ENCODE measurements at places on chromosomes 13 and 19.

DNA sequence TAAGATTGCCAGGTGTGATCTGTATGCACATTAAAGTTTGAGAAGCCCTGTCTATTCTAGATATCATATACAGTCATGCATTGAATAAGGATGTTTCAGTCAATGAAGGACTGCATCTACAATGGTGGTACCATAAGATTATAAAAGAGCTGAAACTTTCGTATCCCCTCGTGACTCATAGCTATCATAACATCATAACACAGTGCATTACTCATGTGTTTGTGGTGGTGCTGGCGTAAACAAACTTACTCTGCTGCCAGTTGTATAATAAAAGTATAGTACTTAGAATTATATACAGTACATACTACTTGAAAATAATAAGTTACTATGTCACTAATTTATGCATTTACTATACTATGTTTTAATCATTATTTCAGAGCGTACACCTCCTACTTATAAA is 489.3 kb downstream of the GPC6 start:
- DNase-seq: no peak

GRCh38 chr19:54189145-54189734 is at the start of gene MBOAT7:
MBOAT7 (minus strand) TSS chr19:54189580; CDS start chr19:54188508, 1,072 bp downstream.
- DNase-seq: no peak

- no peak for DNase-seq
Observed at GRCh38 chr13:110034031-110034549, 247.7 kb upstream of the IRS2 start.

GRCh38 chr19:18507021-18507726 is 14.7 kb downstream of the ELL start:
- no peak for DNase-seq

GRCh38 chr19:18307271-18307681 is 15.6 kb downstream of the LSM4 start:
- no peak for DNase-seq

- DNase-seq: peak; percentile 59
Observed at GRCh38 chr19:48660852-48661710, 11.7 kb downstream of the NTN5 start.

GRCh38 chr13:81326913-81327312 is 986.0 kb upstream of the SPRY2 start:
- DNase-seq: no peak

DNA sequence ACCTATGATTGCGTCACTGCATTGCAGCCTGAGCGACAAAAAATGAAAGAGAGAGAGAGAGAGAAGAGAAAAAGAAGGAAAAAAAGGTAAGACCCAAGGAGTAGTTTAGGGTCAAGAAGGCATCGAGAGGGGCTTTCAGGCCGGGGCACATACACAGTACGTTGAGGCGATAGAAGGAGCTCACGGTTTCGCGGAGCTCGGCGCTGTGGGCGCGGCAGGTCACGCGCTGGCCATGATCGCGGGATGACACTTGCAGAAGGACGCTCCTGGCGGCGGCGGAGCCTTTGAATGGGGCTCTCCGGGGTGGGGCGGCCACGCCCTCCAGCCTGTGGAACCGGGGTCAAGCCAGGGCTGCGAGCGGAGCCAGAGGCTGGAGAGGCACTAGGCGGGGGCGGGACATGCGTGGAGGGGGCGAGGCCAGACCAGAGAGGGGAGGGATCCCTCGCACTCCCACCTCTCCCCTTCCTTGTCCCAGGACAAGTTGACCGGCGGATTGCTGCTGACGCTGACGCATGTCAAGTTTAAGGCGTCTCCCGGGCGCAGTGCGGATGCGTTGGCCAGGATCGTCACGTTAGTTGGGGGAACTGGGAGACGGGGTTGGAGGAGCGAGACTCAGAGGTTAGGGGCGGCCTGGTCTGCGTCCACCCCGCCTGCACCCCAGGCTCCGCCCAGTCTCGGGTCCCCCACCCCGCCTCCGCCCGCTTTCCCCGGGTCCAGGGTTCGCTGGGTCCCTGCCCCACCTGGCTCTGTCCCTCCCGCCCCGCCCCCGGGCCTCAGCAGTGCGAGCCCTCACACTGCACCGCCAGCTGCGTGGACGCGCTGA is 6.9 kb downstream of the NPHS1 start:
- DNase-seq: no peak

DNA sequence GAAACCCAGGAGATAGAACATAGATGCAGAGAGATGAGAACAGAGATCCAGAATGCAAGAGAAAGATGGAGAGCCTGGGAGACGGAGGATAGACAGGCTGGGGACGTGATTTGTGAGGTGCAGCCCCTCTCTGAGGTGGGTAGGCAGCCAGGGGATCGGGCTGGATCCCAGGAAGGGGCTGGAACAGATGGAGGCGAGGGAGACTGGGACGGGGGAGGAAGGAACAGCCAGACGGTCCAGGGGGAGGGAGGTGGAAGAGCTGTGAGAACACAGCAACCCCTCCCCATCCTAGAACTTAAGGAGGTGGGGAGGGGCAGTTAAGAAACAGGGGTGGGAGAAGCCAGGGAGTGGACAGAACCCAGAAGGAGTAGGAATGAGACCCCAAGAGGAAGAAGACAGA is 3.1 kb downstream of the SLC17A7 start:
- no peak for DNase-seq

DNA sequence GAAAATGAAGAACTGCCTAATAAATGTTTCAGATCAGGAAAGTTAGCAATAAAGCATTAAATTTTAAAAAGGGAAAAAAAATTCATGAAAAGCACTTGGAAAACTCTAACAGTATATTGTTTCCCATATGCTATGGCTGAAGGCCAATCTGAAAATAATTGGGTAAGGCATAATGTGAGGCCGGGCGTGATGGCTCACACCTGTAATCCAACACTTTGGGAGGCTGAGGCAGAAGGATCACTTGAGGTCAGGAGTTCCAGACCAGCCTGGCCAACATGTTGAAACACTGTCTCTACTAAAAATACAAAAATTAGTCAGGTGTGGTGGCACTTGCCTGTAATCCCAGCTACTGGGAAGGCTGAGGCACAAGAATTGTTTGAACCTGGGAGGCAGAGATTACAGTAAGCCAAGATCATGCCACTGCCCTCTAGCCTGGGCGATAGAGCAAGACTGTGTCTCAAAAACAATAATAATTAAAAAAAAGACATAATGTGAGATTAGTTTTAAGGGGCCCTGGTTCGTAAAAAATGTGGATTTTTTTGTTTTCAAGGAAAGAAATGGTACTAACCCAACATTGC is 15.2 kb downstream of the INTS6 start:
- no peak for DNase-seq

- DNase-seq: no peak
Observed at GRCh38 chr13:112995395-112996191, 26.6 kb downstream of the MCF2L start.

DNA sequence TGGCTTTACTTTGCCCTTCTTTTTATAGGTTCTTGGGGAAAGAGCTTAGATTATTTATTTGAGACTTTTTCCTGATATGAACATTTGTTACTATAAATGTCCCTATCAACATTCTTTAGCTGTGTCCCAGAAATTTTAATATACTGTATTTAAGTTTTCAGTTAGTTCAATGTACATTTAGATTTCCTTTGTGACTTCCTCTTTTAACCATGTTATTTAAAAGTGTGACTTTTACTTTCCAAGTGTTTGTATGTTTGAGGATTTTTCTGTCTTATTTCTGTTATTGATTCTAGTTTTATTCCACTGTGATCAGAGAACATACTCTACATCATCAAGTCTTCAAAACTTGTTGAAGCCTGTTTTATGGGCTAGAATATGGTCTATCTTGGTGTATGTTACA is 72.7 kb upstream of the SPRY2 start:
- DNase-seq: no peak

- DNase-seq: no peak
Observed at GRCh38 chr13:84925443-84925842, 873.8 kb downstream of the SLITRK6 start.

- no peak for DNase-seq
Observed at GRCh38 chr13:67588607-67589006, 358.5 kb upstream of the PCDH9 start.

DNA sequence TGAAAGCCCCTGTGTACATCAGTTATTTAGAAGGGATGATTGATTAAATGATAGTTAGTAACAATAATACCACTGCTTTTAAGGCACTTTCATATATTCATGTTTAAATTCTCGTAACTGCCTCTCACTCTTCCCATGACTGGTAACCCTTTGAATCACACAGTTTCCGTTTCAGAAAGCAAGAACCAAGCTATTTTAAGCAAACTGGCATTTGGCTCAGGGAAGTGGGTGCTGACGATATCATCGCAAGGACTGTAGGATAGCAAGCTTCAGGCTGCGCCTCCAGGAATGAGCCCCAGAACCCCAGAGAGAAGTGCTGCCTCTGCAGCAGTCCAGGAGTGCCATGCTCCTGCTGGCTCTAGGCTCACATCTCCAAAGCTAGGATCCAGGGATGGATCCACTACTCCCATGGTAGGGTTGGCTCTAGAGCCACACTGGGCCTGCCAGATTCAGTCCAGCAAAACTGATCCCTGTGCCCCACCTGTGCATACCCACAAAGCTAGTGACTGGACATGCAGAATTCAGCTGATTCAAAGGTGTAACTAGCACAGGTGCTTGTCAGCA is 313.5 kb downstream of the SLC7A1 start:
- no peak for DNase-seq

- DNase-seq: no peak
Observed at GRCh38 chr13:78046331-78046730, 127.7 kb upstream of the EDNRB start.

DNA sequence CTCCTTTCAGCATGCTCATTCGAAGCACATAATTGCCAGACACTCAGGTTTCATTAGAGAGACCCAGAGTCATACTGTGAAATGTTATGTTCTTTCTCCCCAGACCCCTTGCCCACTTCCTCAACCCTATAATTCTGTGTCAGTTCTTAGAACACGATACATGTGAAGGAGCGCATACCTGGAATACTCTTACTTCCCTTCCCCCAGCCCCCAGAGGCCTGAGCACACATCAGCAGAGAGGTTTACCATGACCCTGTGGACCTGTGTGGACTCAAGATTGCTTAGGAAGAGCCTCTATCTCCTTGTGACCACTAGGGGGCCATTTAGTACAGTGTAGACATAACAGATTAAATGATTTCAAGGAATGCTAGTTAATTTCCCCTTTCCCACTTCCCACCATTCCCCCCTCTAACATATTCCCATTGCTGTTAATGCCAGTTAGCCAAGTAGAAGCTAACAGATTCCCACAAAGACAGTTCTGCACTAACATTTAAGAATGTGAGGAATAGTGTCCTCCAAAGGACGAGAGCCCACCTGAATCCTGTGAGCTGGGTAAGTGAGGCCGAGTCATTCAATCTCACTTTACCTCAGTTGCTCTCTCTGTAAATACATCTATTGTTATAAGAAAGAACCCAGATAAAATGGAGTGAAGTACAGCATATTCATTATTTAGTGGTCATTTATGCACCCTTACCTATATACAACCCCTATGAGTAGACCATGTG is 154.2 kb upstream of the MAB21L1 start:
- DNase-seq: no peak

DNA sequence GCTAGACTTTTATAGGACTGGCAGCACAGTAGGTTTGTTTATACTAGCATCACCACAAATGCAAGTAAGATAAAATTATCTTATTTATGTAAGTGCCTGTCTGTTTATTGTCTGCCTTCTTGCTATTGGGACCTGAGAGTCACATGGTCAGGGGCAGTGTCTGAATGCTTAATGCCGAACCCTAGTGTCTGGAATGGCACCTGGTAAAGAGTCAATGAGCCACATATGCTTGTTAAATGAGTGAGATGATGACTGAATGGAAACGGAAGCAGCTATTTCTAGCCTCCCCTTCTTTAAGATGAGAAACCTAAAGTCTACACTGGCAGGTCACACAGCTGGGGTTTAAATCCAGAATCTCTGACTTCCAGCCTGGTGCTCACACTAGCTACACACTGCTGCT is 92.2 kb downstream of the STOML3 start:
- no peak for DNase-seq

- DNase-seq: no peak
Observed at GRCh38 chr19:16106121-16106520, 5.6 kb upstream of the RAB8A start.

DNA sequence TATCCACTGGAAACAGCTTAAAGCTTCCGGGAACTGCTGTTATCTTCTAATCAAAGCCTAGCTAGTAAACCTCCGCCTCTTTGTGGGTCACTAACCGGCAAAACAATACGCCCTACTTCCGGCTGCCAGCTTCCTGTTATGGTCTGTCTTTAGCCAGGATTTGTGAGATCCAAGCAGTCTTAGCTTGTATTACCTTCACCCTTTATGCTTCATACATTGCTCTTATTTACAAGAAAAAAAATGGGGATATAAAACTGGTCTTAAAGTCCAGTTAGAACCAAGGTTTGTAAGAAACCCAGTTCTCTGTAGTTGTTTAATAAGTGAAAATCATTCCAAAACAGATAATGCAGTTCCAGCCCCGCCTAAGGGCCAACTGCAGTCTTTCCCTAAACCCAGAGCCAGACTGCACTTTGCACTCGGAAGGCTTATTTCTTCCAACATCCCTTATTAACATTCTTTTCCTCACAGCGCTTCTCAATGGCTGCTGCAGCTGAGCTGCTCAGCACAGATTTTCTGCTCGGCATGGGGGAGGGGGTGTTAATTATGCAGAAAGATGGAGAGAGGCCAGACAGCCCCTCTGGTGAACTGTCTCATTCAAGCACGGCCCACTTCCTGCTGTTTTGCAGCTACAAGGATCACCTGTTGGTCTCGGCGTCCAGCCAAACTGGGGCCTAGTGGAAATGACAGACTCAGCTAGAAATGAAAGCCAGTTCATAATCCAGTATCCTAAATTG is 368.4 kb downstream of the KLF12 start:
- DNase-seq: peak; percentile 8

DNA sequence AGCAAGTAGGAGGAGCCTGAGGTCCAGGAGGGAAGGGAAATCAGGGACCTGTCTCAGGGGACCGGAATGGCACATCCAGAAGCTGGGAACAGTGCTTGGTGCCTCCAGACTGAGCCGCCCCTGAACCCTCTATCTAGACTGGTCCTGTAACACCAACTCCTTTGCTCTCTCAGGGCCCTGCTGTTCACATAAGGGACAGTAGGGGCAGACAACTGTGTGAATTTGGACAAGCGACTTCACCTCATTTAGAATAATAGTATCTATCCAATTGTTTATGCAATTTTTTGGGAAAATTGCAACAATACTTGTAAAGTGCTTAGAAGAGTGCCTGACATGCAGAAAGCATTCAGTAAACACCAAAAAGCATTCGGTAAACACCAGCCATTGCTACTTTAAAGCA is 14.0 kb downstream of the SYMPK start:
- no peak for DNase-seq

- no peak for DNase-seq
Observed at GRCh38 chr13:72505376-72505775, 222.1 kb downstream of the MZT1 start.

GRCh38 chr19:45577111-45577905 is 7.3 kb downstream of the OPA3 start:
- no peak for DNase-seq

- no peak for DNase-seq
Observed at GRCh38 chr13:67299072-67299635, 69.0 kb upstream of the PCDH9 start.

All from stimulated activated CD4-positive, alpha-beta T cell treated with anti-CD3 and anti-CD28 coated beads, Interleukin-1b, Interleukin-23, amount 100 ng/mL, for 1 hour (primary cell).